ENCODE measurements at places on chromosomes 11 and 22.

GRCh38 chr11:117929916-117930570, 841 bp upstream of the TMPRSS13 start:
- DNase-seq, result no peak

GRCh38 chr11:60879971-60880588, 12.7 kb downstream of the ZP1 start:
- no peak for DNase-seq

DNA sequence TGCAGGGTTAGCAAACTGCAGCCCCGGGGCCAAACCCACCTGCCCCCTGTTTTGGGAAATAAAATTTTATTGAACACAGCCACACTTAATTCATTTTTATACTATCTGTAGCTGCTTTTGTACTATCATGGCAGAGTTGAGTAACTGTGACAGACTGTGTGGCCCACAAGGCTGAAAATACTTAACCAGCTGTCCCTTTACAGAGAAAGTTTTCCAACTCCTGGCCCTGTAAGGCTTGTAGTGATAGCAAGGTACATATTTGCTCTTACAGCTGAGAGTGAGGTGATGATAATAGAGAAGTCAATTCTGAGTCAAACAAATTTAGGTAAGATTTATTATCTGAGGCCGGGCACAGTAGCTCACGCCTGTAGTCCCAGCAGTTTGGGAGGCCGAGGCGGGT, 87.4 kb upstream of the SLC6A5 start:
- no peak for DNase-seq

- no peak for DNase-seq
Measured at GRCh38 chr11:114796954-114797721, 118.8 kb downstream of the NXPE2 start.

GRCh38 chr22:21013657-21014201, 1.2 kb upstream of the P2RX6 start:
- no peak for DNase-seq

DNA sequence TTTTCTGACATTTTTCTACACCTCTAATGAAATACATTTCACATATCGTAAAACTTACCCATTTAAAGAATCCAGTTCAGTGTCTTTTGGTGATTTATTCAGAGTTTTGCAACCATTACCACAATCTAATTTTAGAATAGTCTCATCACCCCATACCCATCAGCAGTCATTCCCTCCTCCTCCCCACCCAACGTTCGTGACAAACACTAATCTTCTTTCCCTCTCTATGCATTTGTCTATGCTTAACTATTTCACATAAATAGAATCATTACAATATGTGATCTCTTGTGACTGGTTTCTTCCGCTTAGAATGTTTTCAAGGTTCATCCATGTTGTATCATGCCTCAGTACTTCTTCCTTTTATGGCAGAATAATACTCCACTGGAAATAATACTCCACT, 9.5 kb downstream of the TTC28 start:
- no peak for DNase-seq

DNA sequence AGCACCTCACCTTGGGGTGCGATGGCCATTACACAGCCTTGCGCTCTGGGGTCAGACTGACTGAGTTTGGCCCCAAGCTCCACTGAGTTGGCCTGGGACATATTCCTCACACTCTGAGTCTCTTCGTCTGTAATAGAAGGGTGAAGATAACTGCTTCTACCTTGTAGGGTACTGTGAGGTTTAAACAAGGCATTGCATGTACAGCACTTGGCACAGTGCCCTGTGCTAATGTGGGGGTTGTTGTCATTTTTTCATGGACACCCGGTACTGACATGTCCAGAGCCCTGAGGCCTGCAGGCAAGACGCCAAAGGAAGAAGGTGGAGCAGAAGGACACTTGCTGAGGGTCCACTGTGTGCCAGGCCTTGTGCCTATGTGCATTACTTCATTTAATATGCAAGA, 50.7 kb downstream of the OTOG start:
- DNase-seq, result no peak

- DNase-seq, result peak; percentile 86
Measured at GRCh38 chr11:33722590-33723234, 13.5 kb downstream of the CD59 start.

DNA sequence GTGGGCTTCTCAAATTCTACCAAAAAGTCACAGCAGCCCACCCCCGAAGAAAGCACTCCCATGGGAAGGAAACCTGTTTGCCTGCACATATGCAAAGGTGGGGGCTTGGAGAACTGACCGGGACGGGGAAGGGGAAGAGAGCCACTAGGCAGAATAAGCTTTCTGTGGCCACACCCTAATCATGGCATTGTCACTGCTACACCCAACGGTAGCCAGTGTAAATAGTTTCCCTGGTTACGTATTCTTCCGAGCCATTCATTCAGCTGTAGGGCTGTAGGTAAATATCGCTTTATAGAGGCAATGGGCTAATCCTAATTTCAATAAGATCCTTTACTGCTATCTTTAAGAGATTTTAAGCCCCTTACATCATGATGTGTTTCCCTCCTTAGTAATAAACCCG, 61.7 kb downstream of the PRDM11 start:
- no peak for DNase-seq

- DNase-seq, result no peak
Measured at GRCh38 chr11:1211838-1212237, 11.0 kb upstream of the MUC5B start.

GRCh38 chr11:131486100-131486499, 115.7 kb downstream of the NTM start:
- no peak for DNase-seq

- DNase-seq, result peak; percentile 75
Measured at GRCh38 chr11:117230286-117230961, 1.4 kb downstream of the PCSK7 start.

- no peak for DNase-seq
Measured at GRCh38 chr11:125455851-125456250, 40.2 kb downstream of the FEZ1 start.

GRCh38 chr22:46573781-46574437, 36.5 kb upstream of the CELSR1 start:
- DNase-seq, result no peak

- no peak for DNase-seq
Measured at GRCh38 chr11:61512435-61512834, 3.9 kb downstream of the LRRC10B start.

DNA sequence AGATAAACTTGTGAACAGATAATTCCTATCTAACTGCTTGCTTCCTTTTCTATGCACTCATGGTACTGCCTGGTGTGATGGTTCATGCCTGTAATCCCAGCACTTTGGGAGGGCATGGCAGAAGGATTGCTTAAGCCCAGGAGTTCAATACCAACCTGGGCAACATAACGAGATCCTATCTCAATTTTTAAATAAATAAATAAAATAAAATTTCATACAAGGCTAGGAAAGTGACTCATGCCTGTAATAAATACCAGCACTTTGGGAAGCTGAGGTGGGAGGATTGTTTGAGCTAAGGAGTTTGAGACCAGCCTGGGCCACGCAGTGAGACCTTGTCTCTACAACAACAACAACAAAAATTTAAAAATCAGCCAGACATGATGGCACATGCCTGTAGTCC, 166.6 kb downstream of the COMMD9 start:
- DNase-seq, result no peak

- DNase-seq, result no peak
Measured at GRCh38 chr11:4213746-4214145, 119.1 kb downstream of the RRM1 start.

DNA sequence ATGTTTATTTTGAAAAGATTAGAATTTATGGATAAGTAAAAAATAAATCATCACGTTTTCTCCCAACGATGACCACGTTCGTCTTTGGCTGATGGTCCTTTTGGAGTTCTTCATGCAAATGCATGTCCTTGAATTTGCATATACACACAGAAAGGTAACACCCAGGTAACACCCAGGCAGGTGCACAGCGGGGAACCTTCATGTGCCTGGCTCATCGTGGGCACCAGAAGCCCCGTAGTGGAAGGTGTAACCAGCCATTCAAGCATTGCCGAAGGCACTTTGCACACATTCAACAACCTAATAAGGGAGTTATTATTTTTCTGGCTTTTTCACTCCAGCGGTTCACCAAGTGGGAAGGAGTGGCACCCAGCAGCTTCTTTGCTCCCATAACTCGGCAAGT, 404.6 kb downstream of the TBC1D22A start:
- no peak for DNase-seq

DNA sequence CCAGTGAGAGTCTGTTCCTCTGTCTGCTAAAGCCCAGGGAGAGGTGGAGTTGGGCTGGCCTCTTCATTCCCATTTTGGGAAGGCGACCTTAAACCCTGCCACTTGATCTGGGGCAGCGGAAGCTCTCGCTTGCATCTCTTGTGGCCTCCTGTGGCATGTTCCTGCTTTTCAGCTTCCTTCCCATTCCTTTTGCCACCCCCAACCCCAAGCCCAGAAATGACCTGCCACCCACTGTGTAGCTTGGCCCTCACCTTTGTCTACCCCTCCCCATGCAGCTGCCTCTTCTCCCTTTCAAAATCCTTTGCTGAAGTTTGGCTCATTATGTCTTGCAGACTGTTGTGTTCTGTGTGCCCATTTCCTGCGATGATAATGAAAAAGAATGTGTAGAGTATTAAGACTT, 110.2 kb downstream of the DBX1 start:
- DNase-seq, result no peak

GRCh38 chr11:117770061-117770460, 27.0 kb downstream of the DSCAML1 start:
- no peak for DNase-seq

- no peak for DNase-seq
Measured at GRCh38 chr11:67273260-67273990, 7.2 kb downstream of the GRK2 start.

DNA sequence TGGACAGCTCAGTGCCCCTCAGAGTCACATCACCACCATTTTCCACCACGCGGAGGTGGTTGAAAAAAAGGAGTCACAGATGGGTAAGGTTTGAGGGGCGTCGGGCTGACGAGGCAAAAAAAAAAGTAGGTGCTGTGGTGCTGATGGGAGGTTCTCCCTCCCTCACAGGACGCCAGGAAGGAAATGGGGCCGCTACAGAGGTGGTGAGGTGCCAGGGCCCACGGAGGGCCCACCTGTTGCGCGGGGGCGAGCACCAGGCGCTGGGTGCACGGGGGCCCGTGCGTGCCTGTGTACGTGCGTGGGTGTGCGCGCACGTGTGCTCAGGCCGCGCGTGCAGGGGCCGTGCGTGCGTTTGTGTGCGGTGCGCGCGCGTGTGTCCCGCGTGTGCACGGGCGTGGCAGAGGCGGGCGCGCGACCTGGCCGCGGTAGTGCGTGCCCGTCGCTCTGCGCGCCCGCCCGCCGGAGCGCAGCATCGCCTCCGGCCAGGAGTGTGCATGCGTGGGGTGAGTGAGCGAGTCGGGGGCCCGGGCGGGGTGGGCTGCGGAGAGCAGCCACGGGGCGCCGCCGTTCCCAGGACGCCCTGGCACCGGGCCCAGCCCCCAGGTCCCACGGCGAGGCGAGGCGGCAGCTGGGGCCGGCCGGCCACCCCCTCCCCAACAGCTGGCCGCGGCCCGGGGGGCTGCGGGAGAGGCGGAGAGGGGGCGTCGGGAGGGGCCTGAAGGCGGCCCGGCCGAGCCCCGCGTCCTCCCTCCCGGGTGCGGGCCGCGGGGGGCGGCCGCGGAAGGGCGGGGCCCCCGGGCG, 2.8 kb downstream of the PDGFB start:
- DNase-seq, result no peak

DNA sequence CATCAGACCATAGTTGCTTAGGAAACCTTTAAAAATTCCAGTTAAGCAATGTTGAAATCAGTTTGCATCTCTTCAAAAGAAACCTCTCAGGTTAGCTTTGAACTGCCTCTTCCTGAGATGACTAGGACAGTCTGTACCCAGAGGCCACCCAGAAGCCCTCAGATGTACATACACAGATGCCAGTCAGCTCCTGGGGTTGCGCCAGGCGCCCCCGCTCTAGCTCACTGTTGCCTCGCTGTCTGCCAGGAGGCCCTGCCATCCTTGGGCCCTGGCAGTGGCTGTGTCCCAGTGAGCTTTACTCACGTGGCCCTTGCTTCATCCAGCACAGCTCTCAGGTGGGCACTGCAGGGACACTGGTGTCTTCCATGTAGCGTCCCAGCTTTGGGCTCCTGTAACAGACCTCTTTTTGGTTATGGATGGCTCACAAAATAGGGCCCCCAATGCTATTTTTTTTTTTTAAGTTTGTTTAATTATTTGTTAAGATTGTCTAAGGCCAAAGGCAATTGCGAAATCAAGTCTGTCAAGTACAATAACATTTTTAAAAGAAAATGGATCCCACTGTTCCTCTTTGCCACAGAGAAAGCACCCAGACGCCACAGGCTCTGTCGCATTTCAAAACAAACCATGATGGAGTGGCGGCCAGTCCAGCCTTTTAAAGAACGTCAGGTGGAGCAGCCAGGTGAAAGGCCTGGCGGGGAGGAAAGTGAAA, 73.4 kb downstream of the NCAPD3 start:
- DNase-seq, result no peak

DNA sequence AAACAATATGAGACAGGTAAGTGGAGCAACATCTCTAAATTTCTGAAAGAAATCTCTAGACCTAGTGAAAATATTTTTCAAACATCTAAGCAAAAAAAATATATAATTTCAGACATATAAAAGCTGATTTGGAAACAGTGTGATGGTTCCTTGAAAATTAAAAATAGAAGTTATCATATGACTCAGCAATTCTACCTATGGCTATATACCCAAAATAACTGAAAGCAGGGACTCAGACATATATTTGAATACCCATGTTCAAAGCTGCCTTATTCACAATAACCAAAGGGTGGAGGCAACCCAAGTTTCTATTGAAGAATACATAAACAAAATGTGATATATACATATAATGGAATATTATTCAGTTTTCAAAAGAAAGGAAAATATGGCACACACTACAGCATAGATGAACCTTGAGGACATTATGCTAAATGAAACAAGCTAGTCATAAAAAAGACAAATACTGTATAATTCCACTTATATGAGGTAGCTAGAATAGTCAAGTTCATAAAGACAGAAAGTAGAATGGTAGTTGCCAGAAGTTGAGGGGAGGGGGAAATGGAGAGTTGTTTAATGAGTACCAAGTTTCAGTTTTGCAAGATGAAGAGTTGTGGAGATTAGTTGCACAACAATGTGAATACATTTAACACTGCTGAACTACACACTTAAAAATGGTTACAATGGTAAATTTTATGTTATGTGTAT, 300.4 kb downstream of the TTC28 start:
- no peak for DNase-seq
